D721Med (cell line): ENCODE measurements at places on chromosomes 16 and 17.

DNA sequence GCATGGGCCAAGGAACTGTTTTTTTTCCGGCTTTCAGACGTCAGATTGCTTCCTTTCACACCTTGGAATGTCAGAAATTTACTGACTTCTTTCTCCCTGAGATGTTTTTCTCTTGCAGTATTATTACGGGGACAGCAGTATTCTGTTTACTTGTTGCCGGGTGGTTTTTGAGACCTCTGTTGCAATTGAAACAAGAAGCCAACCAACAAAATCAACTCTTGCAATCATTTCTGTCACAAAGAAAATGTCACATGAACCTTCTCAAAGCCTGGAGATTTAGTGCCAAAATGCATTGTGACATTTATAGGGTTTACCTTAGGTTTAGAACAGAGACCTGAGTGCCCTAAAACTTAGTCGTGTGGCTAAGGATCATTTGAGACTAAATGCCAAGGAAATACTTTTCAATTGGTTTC is 174.3 kb downstream of the MAP2K6 start:
- no peak for DNase-seq

DNA sequence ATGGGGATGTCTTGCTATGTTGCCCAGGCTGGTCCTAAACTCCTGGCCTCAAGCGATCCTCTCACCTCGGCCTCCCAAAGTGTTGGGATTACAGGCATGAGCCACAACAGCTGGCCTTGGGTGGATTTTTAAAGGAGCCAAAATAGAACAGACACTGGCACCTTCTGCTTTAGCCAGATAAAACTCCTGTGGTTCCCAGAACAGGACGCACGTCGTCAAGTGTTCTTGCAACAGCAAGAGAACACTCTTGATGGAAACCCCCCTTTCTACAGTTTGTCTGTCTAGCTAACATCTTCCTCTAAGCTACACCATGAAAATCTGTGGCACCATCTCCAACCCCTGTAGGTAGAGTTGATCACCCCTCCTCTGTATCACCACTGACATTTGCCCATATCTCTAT is 122.6 kb downstream of the NPIPB5 start:
- DNase-seq = no peak

DNA sequence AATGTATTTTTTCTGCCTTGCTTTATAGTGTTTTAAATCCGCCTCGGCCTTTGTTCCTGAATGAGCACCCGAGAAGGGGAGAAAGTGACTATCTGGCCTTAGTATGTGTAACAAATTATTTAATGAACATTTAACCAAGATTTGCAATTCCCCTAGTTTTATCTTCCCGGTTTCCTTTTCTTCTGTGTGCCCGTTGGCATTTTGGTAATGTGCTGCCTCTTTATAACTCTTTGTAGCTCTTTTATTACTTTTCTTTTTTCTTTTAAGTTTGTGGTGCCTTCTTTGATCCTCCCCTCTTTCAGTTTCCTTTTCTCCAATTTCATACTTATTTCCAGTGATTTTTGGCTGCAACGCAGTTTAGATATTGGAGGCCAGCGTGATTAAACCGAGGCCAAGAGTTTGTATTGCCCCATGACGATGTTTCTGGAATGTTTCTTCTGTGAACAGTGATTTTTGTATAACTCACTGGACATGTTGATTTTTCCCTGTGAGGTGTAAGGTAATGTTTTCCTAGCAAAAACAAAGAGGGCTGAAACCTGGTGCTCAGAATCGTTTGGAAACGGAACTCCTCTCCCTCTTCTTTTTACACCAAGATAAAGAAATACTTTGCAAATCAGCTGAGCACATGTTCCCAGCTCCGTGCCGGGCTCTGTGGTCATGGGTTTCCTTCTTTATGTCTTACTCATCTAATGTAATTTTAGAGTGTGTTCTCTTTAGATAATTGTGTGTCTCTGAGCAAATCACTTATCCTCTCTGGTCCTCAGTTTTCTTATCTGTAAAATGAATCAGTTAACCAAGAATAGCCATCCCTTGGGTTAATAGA is 344.3 kb downstream of the WWOX start:
- no peak for DNase-seq

- no peak for DNase-seq
Measured at GRCh38 chr16:66886321-66886720, 6.0 kb downstream of the PDP2 start.

- DNase-seq = no peak
Measured at GRCh38 chr16:86977076-86977676, 340.0 kb downstream of the C16orf95 start.

- DNase-seq = no peak
Measured at GRCh38 chr17:77285594-77286390, 145.0 kb downstream of the SEC14L1 start.

GRCh38 chr16:57134982-57135381 is 42.6 kb downstream of the CPNE2 start:
- no peak for DNase-seq

DNA sequence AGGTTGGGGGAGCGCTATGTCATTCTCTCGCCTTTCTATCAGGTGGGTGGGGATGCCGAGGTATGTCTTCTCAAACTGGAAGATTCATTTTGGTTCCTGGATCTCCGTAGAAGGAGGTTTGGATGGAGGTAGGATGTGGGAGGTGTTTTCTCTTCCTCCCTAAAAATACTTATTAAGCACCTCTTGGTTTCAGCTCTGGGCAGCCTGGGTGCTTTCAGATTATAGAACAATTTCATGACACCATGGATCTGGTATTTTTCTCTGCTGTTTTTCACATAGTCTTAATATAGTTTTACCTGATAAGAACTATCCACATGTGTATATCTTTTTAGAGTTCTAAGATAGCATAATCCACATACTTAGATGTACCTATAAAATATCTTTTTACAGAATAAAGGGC is 92.9 kb downstream of the YPEL2 start:
- DNase-seq = no peak

- no peak for DNase-seq
Measured at GRCh38 chr17:49020609-49021008, 23.4 kb downstream of the IGF2BP1 start.

- DNase-seq = no peak
Measured at GRCh38 chr16:57972306-57972705, 1.4 kb upstream of the CNGB1 start.

DNA sequence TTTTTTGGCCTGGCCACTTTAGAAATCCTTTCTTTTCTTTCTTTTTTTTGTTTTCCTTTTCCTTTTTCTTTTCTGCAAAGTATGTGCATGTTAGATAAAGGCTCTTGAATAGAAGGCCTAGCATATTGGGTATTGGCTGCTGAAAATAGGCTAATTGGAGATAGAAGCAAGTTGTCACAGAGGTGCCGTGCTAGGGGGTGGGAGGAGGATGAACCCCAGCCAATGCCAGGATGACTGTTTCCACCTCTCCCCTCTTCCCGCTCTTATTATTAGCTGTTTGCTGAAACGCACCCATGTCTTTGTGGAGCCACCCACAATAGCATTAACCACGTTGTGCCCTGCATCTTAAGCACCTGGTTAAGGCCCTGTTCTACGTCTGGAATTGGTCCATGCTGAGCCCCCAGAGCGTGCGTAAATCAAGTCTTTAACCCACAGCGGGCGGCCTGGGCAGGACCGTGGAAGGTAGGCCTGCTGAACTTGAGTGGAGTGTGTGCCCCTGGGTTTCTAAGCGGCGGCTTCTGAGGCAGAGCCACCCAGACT is 123.6 kb downstream of the MSI2 start:
- no peak for DNase-seq

DNA sequence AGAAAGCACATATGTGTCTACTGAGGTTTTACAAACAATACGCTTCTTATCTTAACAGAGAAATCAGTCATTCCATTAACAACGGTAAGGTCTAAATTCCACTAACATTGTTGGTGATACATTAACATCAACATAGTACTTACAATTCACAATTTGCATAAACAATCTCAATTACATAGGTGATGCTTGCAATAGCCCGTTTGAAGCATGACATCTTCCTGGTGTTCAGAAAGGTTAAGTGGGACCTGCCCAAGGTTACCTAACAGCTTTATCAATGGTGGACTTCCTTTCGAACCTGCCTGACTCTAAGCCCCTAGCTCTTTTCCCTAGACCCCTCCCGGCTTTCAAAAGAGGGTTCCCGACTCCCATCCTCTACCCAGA is 699 bp downstream of the FAM222B start:
- DNase-seq = no peak

GRCh38 chr17:4344926-4345325 is 21.5 kb downstream of the UBE2G1 start:
- DNase-seq = no peak

DNA sequence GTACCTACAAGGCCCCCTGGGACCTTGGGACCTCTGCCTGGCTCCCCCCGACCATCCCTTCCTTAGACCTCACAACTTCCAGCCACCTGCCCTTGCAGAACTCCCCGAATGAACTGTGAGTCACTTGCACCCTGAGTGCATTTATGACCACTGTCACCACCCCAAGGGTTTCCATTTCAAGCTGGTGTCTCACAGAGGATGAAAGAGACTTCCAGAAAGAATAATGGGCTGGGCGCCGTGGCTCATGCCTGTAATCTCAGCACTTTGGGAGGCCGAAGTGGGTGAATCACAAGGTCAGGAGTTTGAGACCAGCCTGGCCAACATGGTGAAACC is 124.5 kb upstream of the CIBAR2 start:
- no peak for DNase-seq

DNA sequence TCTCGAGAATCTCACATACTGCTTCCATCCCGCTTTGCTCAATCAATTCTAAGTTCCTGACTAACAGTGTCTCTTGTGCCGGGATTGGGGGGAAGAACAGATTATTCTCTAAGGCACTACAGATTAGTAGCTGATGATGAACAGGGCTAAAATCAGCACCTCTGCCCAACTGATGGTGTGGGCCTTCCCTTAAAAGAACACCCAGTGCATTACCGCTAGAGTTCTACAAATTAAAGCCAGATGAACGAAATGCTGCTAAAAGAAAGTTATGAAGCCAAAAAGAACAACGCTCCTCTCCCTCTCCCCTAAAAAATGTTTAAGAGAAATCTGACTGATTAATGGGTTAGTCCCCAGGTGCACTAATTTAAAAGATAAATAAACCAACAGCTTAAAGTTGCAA is 4.4 kb downstream of the CDC27 start:
- no peak for DNase-seq

DNA sequence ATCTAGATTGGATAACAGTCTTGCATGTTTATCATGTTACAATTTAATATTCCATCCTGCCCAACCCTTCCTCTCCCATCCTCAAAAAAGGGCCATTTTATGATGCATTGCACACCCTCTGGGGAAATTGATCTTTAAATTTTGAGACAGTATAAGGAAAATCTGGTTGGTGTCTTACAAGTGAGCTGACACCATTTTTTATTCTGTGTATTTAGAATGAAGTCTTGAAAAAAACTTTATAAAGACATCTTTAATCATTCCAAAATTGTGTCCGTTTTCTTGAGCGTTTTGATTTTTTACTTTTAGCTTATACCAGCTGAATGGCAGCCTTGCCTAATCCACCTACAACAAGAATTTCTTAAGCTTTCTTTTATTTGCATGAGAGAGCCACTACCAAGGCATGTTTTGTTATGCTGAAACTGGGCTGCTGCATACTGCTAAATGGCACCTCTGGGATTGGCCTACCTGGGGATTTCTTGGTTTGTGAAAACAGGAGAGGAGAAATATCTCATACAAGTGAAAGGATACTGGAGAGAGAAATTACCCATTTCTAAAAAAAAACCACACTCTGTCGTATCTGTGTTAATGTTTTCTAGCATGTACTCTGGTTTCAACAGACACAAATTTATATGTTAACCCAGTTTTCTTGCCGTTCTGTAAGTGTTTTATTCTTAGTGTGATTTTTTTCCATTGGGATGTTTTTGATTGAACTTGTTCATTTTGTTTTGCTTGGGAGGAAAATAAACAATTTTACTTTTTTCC is 52.2 kb downstream of the TUBD1 start:
- no peak for DNase-seq

- no peak for DNase-seq
Measured at GRCh38 chr17:40093580-40094201, 6.7 kb downstream of the NR1D1 start.
